Left lobe of liver (tissue), 2 donors: ENCODE measurements at places on chromosomes 11 and 22.

DNA sequence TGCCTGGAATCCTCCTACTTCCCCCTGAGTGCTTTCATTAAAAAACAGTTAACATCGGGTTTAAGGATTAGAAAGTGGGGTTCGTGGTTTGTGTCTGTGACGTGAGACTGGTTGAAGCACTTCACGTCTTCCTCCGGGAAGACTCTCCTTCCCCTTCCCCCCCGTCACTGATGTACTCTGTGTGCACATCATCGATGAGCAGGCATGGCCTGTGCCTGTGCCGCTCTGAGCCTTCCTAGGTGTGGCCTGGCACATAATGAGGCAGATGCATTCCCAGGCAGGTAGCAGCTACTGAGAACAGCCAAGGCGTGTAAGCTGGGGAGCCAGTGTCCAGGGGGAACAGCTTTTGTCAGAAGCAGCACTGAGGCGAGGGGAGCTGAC lies 93.8 kb downstream of the BCR start:
- no peak for DNase-seq

- DNase-seq = no peak
Observed at GRCh38 chr11:94909371-94909820, 64.0 kb downstream of the CWC15 start.

DNA sequence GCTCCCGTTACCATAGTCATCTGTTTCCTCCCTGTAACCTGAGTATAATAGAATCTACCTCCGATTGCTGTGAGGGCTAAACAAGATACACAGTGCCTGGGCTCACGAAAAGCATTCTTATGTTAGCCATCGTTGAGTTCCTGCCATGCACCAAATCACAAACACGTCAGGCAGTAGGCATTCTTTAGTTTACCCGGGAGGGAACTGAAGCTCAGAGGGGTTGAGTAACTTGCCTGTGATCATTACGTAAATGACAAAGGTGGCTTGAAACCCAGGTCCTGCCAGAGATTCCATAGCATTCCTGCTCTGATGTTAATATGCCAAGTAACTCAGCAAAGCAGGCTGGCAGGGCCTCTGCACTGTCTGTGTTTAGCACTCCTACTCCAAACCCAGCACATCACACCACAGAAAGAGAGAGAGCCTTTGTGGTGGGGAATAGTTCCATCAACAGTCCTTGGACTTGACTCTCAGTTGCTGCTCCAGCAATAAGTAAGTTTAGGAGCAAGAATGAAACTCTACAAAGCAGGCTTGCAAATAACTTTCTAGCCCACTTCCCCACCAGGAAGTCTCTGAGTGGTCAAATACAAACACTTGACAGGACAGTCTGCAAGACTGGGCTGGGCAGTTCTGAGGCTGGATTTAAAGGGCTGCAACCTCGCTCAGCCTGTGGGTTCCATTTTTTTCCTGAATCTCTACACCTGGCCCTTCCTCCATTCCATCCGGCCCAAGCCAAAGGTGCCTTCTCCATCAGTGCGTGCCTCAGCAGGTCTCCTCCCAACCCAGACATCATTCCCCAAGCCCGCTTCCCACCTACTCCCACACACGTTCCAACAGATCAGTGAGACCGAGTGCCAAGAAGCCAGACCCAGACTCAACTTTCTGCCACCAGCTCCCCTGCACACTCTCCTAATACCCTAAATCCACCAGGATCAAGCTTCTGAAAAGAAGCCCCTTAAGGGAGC lies 1.1 kb downstream of the SCN2B start:
- DNase-seq = peak; percentile 83

DNA sequence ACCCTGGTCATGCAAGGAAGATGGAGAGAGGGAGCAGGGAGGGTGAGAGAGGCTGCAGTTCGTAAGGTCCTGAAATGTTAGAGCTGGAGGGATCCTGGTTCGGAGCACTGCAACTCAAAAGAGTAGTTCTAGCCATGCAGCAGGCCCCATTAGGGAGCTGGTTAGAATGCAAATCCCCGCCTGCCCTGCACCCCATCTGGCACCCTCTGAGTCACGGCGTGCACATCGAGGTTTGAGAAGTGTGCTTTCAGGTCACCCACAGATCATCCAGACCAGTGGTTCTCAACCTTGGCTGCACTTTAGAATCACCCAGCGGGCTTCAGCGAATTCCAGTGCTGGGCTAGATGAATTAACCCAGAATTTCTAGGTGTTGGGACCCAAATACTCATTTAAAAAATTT lies 48.2 kb downstream of the ST3GAL4 start:
- no peak for DNase-seq

DNA sequence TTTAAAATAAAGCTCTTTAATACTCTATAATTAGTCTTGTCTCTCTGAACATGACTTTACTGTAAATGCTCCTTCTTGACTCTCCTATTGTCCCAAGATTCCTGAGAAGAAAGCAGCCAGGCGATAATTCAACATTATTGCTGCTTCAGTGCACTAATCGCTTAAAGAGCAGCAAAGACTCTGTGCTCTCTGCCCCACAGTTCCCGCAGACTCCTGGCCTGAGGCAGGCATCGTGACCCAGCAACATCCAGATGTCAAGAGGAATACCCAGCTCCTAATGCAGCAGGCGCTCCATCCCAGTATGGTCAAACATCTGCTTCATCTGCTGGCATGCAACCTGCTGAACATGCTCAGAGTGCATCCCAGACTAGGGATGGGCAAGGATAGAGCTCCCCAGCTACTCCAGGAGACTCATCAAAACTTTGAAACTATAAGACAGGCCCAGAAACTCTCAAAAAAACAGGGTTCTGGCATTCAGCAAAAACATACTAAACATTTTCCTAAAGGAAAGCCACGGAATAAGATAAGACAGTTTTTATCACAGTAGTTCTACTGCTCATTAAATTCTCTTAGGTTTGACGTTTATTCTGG lies 270.0 kb downstream of the SOX6 start:
- no peak for DNase-seq

DNA sequence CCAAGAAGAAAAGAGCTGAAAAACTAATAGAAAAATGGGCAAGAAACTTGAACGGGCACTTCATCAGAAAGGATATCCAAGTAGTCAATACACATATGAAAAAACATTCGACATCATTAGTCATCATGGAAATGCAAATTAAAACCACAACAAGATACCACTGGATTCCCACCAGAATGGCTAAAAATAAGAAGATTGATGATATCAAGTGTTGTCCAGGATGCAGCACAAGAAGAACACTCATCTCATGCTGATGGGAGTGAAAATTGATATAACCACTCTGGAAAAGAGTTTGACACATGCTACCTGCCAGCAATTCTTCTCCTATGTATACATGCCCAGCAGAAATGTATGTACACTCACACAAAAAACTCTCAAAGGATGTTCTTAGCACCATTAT lies 26.9 kb upstream of the SCUBE2 start:
- DNase-seq = no peak

GRCh38 chr11:20112291-20113148 lies 47.8 kb downstream of the DBX1 start:
- DNase-seq = no peak

DNA sequence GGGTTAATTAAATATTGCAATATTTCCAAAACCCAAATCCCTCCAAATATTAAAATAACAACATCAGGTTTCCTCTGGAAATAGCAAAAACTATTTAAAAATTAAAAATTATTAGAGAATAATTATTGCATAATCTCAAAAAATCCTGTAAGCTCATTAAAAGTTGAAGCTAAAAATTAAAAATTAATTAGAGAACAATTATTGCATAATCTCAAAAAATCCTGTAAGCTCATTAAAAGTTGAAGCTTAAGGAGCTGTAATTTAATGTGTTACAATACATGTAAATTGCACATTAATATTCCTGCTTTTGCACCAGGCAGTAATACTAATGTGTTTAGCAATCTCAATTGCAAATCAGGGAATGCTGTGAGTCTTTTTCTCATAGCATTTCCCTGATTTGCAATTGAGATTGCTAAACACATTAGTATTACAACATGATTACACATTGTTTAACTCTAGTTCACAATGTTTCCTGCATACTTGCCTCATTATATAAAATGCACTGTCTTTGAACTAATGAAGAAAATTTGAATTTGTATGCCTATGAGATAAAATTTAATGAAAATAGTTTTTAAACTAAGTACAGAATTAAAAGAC lies 247.7 kb downstream of the GUCY1A2 start:
- DNase-seq = no peak
